ENCODE measurements at places on chromosomes 5 and 9.
A peak's percentile ranks its signal among the peaks of the same experiment; 100 is the strongest.

DNA sequence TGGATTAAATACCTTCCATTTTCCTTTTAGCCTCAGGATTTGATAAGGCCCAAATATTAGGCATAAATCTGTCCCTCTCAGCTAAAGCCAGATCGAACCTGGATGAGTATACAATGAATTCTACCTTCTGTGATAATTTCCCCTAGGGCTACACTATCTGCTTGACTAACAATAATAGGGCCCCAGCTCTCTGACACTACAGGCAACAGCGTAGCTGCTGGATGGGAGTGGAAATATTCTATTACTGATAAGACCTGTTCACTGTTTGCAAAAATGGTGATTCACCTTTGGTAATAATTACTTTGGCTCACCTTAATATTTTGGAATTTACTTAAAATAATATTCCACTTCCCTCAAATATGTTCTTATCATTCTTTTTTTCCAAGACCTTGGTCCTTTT lies 644.2 kb upstream of the SEMA6A start:
- no peak for DNase-seq

DNA sequence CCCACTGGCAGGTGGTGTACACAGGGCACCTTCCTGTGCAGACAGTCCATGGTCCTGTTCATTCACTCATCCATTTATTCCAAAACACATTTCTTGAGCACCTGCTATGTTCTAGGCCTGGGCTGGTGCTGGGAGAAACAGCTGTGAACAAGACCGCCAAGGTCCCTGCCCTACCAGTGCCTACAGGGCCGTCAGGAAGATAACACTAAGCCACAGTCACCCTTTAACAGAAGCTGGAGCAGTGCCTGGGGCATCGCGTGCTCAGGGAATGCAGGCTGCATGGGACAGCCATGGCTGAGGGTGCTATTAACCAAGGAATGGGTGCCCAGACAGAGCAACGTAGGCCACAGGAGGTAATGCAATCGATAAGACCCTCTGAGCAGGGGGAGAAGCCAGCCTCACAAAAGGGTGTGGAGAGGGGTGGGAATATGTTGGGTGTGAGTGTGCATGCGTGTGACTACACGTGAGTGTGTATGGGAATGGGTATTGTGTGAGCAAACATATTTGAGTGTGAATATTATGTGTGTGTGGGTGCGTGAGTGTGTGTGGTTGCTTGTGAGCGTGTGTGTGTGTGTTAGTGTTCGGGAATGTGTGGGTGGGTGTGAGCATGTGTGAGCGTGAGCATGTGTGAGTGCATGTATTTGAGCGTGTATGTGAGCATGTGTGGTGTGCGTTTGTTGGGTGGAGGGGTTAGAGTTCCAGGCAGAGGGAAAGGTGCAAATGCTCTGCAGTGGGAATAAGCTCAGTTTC lies 19.1 kb downstream of the DUSP1 start:
- no peak for DNase-seq

GRCh38 chr5:79495311-79495710 lies 18.6 kb downstream of the HOMER1 start:
- DNase-seq, result no peak

DNA sequence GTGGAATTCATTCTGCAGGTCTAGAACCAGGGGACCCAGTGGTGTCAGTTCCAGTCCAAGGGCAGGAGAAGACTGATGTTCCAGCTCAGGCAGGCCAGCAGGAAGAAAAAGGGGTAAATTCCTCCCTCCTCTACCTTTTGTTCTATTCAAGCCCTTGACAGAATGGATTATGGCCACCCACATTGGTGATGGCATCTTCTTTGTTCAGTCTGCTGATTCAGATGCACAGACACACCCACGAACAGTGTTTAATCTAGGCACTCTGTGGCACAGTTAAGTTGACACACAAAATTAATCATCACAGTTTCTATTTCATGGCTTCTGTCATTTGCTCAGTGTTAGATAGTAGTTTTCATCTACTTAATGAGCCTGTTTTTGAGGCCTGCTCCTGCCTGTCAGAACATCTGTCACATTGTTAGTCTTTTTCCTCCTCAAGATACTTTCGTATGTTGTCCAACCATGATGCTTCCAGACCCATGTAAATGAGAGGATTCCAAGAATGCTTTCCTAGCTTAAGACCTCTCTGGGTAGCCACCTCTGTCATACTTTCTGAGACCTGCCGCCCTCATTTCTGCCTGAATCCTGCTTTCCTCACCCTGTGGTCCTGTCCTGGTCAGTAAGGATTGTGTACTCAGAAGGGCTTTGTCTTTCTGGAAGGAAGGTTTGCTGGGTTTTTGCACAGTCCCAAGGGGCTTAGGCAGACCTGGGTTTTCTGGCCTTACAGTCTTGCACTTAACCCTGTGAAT lies 72.5 kb downstream of the SPIN1 start:
- DNase-seq, result no peak

- DNase-seq, result no peak
Measured at GRCh38 chr5:32476891-32477290, 32.4 kb upstream of the ZFR start.

DNA sequence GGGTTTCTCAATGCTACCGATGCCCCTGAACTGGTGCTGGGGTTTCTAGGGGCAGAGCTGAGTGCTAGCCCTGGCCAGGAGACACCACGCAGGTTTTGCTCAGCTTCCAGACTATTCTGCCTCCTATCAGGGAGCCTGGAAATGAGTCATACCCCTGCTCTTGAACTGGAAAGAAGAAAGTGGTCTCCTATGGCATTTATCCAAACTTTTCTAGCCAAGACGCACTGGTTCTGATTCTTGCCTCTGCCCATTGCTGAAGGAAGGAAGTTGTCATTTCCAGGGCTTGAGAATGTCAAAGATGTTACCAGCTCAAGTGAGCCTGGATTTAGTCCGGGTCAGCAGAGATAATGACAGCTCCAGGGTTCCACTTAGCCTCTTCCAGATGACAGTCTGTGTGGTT lies 561.9 kb downstream of the CDK5RAP2 start:
- DNase-seq, result no peak

DNA sequence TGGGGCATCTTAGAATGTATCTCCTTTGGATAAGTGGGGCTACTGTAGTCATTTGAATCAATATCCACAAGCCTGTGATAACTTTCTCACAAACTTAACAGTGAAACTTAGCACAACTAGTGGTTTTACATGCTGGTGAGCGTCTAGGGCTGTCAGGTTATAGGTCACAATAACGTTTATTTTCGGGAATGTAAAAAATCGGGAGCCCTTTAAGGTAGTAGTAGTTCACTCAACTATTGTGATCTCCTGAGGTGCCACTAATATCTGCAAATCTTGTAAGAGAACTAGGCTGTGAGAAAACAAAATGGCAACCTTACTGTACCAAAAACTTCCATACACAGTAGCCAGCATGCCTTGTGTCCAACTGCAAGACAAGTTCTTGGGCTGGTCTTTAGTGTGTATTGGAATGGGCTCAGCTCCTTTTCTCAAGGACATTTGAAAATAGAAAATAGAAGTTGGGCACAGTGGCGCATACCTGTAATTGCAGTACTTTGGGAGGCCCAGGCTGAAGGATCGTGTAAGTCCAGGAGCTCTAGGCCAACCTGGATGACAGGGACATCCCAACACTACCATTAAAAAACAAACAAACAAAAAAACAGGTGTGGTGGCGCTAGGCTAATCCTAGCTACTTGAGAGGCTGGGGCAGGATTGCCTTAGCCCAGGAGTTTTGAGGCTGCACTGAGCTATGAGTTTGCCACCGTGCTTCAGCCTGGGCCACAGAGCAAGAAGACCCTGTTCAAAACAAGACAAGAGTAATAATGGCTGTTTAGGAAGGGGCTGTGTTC lies 5.2 kb upstream of the PKN3 start:
- DNase-seq, result no peak

- no peak for DNase-seq
Measured at GRCh38 chr9:120783602-120784047, 9.6 kb downstream of the FBXW2 start.

DNA sequence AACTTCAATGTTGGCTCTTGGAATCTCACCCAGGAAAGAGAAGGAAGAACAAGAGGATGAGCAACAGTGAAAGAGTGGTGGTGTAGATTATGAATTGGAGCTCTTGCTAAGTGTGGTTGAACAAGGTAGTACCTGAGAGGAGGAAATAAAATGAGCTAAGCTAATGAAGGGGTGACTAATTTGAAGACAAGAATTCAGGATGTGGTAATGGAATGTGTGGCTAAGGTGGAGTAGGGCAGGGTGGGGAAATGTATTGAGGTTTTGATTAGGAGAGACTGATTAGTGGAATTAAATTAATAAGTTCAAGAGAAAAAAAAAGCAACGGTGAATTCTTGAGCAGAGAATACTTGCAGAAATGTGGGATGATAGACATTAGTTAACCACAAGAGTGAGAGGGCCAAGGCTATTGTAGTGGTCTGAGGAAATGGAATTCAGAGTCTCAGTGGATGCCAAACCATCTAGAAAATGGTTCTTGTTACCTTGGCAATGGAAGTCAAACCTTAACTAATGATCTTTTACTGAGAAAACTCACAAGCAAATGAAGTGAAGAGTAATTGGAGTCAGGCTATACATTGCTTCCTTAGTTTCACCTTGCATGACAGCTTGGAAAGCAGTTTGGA lies 648.3 kb upstream of the ZNF608 start:
- no peak for DNase-seq

- DNase-seq, result no peak
Measured at GRCh38 chr9:91307279-91307678, 54.4 kb downstream of the AUH start.

GRCh38 chr9:98793031-98793430 lies 3.3 kb downstream of the ANKS6 start:
- DNase-seq, result peak; percentile 39

GRCh38 chr9:99345942-99346341 lies 123.9 kb downstream of the SEC61B start:
- no peak for DNase-seq

- DNase-seq, result no peak
Measured at GRCh38 chr5:60147791-60148190, 254.3 kb upstream of the PDE4D start.

- DNase-seq, result no peak
Measured at GRCh38 chr9:7103367-7103766, 345.6 kb downstream of the KDM4C start.

GRCh38 chr5:166330036-166330435 lies 1961.4 kb upstream of the WWC1 start:
- no peak for DNase-seq

DNA sequence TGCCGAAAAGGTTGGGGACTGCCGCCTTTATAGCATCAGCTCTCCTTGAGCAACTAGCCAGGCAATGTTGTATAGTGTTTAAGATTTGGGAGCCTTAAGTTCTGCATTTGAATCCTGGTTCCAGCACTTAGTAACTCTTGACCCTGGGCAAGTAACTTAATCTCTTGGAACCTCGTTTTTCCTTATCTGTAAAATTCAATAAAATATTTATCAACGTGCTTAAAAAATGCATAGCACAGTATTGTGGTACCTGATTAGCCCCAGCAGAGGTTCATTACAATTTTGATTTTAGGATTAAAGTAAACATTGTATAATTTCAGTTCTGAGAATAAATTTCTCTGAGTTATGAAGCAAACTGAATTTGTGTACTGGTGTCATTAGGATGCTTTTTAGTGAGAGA lies 66.4 kb downstream of the ZSWIM6 start:
- DNase-seq, result no peak

DNA sequence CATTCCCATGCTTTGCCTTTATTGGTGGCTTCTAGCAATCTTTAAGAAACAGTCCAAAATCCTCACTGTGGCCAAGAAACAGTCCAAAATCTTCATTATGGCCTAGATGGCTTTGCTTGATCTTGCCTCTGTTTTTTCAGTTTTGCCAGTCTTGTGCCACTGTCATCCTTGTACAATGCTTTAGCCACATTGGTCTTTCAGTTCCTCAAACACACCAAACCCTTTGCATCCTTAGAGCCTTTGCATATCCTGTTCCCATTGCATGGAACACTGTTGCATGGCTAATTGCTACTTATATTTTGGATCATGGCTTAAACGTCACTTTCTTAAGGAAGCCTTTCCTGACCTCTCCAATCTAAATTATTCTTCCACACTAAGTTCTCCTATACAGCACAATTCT lies 22.1 kb downstream of the MRRF start:
- no peak for DNase-seq

GRCh38 chr5:164306662-164307061 lies 801.2 kb downstream of the MAT2B start:
- no peak for DNase-seq

GRCh38 chr9:7509576-7510145 lies 289.9 kb downstream of the DMAC1 start:
- DNase-seq, result no peak

DNA sequence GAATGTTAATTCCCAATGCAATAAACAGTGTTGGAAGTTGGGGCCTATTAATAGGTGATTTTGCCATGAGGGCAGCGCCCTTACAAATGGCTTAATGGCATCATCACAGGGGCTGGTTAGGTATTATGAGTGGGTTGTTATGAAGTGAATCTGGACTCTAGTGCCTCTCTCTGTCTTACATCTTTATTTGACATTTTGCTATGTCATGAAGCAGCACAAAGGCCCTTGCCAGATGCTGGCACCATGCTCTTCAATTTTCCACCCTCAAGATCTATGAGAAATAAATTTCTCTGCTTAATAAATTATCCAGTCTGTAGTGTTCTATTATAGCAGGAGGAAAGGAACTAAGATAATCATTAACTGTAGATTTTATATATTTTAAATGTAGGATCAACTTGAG lies 1098.7 kb upstream of the NUDT12 start:
- no peak for DNase-seq

- DNase-seq, result peak; percentile 77
Measured at GRCh38 chr5:23014266-23014665, 161.1 kb upstream of the CDH12 start.

GRCh38 chr5:138981131-138981530 lies 106.0 kb upstream of the LRRTM2 start:
- DNase-seq, result no peak

DNA sequence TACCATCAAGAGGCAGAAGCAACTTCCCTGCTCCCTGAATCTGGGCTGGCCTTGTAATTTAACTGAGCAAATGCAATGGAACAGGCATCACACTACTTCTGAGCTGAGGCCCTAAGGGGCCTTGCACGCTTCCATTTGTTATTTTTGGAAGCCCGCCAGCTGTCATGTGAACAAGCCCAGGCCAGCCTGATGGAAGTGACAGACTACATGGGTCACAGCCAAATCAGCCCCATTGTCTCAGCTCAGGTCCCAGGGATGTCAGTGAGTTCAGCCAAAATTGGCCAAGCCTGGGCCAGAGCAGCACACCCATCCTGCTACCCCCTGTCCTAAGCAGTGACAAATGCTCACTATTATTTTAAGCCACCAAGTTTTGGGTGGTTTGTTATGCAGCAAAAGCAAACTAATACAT lies 72.8 kb downstream of the PRRT1B start:
- DNase-seq, result peak; percentile 5

Measured in NCI-H2081 treated with DMSO at 0.1 percent for 48 hours (cell line).